ENCODE measurements at places on chromosomes 7 and 10.

- no peak for DNase-seq
These were observed 166.3 kb downstream of the NEURL1 start for GRCh38 chr10:103659674-103660363.

- no peak for DNase-seq
These were observed 229.4 kb upstream of the MYO3A start for GRCh38 chr10:25704622-25705021.

DNA sequence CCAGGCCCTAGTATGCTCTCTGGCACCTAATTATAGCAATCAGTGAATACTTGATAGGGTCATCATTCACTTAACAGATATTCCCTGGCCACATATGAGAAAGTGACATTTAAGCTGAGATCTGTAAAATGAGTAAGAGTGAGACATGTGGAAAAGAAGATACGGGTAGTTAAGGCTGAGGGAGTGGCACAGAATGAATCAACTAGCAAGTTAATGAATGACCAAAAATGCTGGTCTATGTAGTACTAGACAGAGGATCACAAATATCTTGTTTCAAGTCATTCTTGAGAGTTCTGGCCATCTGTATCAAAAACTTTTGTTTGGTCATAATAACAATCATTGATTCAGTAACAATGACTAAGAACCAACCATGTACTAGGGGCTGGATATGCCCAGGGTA, 954.9 kb downstream of the CNTNAP2 start:
- DNase-seq = no peak

GRCh38 chr10:110704906-110705476, 60.9 kb downstream of the RBM20 start:
- DNase-seq = no peak

DNA sequence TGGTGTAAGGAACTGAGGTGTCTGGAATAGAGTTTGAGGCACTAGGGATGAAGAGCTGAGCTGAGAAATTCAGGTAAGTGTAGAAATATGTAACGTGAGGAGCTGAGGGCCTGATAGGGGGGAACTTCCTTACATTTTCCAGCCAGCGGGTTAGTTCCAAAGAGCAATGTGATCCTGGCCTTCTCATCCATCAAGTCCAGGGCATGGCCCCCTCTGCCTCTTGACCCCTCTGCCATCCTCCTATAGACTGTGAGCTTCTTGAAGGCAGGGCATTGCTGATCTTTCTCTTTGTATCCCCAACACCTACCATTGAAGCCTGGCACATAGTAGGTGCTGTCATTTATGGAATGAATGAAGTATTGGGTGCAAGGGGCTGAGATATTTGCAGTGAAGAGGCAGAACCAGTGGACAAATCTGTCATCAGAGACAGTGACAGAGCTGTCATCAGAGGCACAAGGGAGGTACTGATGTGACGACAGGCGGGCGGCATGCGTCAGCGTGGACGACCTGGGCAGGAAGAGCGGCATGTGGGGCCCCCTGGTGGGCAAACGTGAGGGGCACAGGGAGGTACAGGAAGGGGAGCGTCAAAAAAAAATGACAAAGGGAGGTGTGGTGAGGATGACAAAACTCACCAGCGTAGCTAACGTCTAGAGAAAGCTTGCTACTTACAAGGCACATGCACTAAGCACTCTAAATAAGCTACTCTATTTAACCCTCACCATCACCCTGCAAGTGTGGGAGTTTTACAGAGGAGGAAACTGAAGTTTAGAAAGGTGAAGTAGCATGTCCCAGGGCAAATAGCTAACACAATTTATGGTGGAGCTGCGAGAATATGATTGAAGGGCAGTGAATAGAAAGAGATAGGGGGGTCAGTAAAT, 5.2 kb upstream of the CAMK2G start:
- DNase-seq = peak; percentile 81

DNA sequence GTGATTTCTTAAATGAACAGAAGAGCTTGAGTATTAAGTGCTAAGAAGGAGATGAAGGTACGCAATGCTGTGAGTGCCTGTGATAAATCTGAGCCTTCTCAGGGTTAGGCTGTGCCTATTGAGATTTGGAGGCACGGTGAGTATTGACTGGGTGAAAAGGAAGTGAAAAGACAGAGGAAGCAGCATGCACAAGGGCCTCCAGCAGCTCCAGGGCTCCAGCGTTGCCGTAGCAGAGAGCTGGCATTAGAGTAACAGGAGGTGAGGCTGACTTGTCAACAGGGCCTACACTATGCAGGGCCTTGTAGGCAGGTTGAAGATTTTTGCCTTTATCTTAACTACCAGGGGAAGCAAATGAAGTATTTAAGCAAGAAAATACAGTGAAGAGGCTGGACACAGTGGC, 54.1 kb upstream of the PDCD4 start:
- DNase-seq = no peak

- DNase-seq = peak; percentile 51
These were observed 598 bp downstream of the MCMBP start for GRCh38 chr10:119871881-119872609.
